ENCODE measurements at places on chromosomes 5 and 9. TPM values are rescaled to one million over a fixed set of nuclear protein-coding genes. Genes with fewer than 3 reads are reported as not detected.

DNA sequence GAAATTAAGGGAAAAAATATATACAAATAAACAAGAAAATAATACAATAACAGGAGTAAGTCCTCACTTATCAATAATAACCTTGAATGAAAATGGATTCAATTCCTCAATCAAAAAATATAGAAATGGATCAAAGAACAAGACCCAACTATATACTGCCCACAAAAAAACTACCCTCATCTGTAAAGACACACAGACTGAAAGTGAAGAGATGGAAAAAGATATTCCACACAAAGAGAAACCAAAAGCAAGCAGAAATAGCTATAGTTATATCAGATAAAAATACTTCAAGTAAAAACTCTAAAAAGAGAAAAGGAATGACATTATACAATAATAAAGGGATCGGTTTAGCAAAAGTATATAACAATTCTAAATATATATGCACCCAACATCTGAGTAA lies 66.5 kb downstream of the KIAA0825 start:
- H3K36me3 ChIP-seq, result no peaks in the 10 kb centered on the region
- H3K4me1 ChIP-seq, result no peaks in the 10 kb centered on the region
- H3K27me3 ChIP-seq, result no peaks in the 10 kb centered on the region
- no peak overlapping the region for H3K27ac ChIP-seq
- H3K4me3 ChIP-seq, result no peak overlapping the region

DNA sequence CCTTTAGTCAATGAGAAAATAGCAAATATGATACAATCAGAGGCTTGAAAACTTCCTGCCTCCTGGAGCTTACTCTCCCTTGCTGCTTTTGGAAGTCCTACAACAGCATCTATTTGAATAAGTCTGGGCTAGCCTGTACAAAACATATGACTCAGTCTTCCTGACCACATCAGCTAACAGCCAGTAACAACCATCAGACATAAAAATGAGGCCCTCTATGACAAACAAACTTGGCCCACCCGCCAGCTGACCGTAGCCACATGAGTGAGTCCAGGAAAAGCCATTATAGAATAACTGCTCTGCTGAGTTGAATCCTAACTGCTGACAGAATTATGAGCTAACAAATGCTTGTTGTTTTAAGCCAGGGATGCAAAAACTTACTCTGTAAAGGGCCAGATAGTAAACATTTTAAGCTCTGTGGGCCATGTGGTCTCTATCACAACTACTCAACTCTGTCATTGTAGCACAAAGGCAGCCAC lies 347.6 kb downstream of the PTPRD start:
- DNase-seq, result peak; percentile 20
- H3K4me3 ChIP-seq, result no peak overlapping the region
- no peaks in the 10 kb centered on the region for H3K27me3 ChIP-seq
- no peaks in the 10 kb centered on the region for H3K36me3 ChIP-seq
- H3K27ac ChIP-seq, result 0 out of 2 replicates have a peak overlapping the region, but pooled peaks have one; percentile 5

The SPINK7 gene
- total RNA-seq, result not detected

DNA sequence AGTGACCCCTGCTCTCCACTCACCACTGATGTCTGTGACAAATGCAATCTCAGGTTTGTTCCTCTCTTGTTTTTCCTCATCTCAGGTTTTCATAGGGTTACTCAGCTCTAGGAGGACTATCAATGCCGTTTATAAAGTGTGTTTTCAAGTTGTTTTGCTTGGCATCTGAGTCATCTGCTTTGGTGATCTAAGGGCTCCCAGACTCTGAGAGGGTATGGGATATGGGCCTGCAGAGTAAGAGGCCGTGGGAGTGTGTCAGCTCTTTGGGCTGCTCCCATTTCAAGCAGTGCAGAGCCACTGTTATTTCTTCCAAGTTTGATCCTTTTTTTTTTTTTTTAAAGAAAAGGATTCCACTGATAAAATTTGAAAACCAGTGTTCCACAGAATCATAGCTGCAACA lies 46.3 kb downstream of the NNT start:
- H3K27me3 ChIP-seq, result no peaks in the 10 kb centered on the region
- H3K27ac ChIP-seq, result no peak overlapping the region
- no peaks in the 10 kb centered on the region for H3K4me1 ChIP-seq
- 0 out of 2 replicates have a peak, but pooled peaks cover 2% of the 10 kb centered on the region for H3K36me3 ChIP-seq

- no peak for DNase-seq
- H3K4me3 ChIP-seq, result no peak overlapping the region
- no peaks in the 10 kb centered on the region for H3K27me3 ChIP-seq
- H3K36me3 ChIP-seq, result peaks cover 12% of the 10 kb centered on the region
- no peak overlapping the region for H3K27ac ChIP-seq
Measured at GRCh38 chr5:149609640-149610219, 28.4 kb downstream of the ARHGEF37 start.

DNA sequence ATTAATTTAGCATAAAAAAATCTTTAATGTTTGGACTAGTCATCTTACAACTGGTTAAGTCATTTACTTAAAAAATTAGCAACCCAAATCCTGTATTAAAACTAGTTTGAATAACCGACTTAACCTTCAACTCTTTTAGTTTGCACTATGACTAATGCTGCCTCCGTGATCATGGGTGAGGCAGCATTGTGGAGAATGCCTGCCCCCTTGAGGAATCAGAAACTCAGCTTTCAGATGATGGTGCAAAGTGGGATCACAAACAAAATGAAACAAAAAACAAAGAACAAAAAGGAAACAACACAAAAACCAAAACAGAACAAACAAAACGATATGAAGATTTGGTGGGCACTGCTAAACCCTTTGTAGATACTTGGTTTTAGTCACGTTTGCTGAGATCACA lies 127.0 kb upstream of the PALM2AKAP2 start:
- H3K36me3 ChIP-seq, result no peaks in the 10 kb centered on the region
- H3K27me3 ChIP-seq, result no peaks in the 10 kb centered on the region
- H3K4me1 ChIP-seq, result peaks cover 20% of the 10 kb centered on the region
- H3K4me3 ChIP-seq, result 0 out of 2 replicates have a peak overlapping the region, but pooled peaks have one; percentile 2
- H3K27ac ChIP-seq, result peak overlapping the region; percentile 63
- peak; percentile 76 for DNase-seq

DNA sequence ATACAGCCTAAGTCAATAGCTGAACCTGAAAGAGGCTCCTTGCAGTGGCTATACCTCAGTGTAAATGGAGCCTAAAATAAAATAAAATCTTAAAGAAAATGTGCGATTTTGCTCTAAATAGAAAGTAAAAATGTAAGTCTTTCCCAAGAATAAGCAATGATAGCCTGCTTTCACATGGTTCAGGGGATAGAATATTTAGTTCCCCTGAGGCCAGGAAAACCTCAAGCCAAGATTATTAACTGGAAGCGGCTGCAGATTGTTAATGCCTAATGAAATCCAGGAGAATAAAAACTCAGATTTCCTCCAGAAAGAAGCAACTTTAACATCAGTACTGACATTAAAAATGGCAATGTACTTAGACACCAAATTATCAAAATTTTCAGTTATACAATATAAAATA lies 463.7 kb downstream of the CYLC2 start:
- no peaks in the 10 kb centered on the region for H3K4me1 ChIP-seq
- DNase-seq, result no peak
- H3K27me3 ChIP-seq, result no peaks in the 10 kb centered on the region
- no peaks in the 10 kb centered on the region for H3K36me3 ChIP-seq
- no peak overlapping the region for H3K4me3 ChIP-seq
- H3K27ac ChIP-seq, result no peak overlapping the region

DNA sequence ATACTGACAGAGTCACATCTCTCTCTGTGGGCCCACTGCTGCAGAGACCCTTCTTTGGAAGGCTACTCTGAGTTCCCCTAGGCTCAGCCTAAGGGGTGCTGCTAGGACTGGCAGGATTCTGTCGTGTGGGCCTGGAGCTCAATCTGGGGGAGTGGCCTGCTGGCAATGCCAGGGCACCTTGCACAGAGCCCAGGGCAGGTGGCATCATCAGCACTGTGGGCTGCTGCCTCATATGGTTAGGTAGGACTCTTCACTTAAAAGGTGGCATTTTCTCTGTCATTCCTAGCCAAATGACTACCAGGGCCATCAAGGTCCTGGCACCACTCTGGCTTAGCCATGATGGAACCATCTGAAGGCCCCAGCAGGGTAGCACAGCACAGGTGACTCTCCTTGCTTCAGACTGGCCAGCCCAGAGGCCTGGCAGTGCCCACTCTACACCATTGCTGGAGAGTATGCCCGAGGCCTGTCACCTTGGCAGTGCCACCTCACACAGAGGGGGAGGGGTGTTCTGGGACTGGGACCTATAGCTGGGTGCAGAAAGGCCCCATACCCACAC lies 21.9 kb downstream of the PITX1 start:
- no peak for DNase-seq
- H3K27ac ChIP-seq, result no peak overlapping the region
- no peaks in the 10 kb centered on the region for H3K36me3 ChIP-seq
- no peaks in the 10 kb centered on the region for H3K4me1 ChIP-seq

DNA sequence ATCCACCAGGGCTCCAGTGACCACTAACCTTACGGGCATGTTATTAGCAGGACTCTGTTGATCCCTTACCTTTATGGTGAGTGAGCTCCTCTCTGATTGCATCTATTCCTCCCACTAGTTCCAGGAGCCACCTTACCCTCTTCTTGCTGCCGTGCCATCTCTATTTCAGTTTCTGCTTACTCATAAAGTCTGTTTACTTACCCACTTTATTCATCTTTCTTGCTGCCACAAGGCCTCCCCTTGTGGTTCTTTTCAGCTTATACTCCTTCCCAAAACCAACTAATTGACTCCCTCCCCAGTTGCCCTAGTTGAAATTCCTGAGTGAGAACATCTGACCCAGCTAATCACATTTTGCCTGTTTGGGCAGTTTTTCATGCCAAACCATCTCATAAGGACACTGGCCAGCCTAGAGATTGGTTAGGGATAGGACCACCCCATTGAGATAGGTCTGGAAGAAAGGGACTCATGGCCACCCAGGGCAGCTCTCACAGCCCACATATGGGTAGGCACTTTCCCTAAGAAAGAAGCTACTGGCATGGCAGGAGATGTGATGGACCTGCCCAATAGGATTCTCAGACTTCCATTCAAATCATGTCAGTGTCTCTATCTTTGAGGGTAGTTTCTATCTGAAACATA lies 412.7 kb downstream of the EFNA5 start:
- no peaks in the 10 kb centered on the region for H3K36me3 ChIP-seq
- peak overlapping the region; percentile 30 for H3K4me3 ChIP-seq
- peak overlapping the region; percentile 91 for H3K27ac ChIP-seq
- no peaks in the 10 kb centered on the region for H3K27me3 ChIP-seq
- peaks cover 15% of the 10 kb centered on the region for H3K4me1 ChIP-seq
- peak; percentile 83 for DNase-seq

- H3K4me3 ChIP-seq, result peak overlapping the region; percentile 87
- no peaks in the 10 kb centered on the region for H3K4me1 ChIP-seq
- H3K36me3 ChIP-seq, result no peaks in the 10 kb centered on the region
- no peak overlapping the region for H3K27ac ChIP-seq
Measured at GRCh38 chr5:147453875-147454814, 55.7 kb downstream of the DPYSL3 start.

The TEX48 gene
- not detected for total RNA-seq

DNA sequence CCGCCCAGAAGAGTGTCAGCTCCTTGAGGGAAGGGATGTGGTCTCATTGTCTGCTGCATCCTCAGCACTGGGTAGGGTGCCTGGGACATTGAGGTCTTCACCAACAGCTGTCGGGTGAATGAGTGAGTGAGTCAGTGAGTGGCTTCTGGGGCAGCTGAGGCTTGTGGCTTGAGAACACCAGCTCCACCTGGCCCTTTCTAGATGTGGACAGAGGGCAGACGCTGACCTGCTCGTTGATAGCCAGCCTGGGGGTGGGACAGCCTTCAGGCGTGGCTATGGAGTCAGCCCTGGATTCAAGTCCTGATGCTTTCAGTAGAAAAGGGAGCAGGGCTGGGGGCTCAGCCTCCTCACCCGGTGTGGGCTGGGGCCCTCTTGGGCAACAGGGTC lies 215.1 kb downstream of the C9orf50 start:
- peaks cover 13% of the 10 kb centered on the region for H3K4me1 ChIP-seq
- no peak for DNase-seq
- no peak overlapping the region for H3K4me3 ChIP-seq

DNA sequence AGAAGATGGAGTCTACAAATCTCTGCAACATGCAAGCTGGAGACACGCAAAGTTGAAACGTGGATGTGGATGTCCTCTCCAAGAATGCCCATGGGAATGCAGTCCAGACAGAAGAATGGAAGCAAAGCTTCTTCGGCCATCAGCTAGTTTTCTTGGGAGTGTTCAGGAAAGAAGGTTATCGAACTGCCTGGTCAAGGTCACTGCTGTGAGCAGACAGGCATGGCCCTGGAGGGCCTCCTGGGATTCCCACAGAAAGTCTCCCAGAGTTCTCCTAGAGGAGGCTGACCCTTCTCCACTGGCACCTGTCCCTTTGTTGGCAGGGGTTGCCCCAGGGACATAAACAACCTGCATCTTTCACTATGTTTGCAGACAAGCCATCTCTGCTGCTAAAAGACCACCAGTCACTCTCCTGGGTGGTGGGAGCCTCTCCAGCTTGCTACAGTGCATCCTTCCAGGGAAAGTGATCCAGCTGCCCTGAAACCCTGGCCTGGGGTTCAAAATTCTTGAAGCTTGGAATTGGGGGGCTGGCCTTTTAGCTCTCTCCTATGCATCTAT lies 265.8 kb downstream of the SYK start:
- H3K27ac ChIP-seq, result no peak overlapping the region
- H3K36me3 ChIP-seq, result no peaks in the 10 kb centered on the region
- no peak for DNase-seq
- no peak overlapping the region for H3K4me3 ChIP-seq
- no peaks in the 10 kb centered on the region for H3K27me3 ChIP-seq
- H3K4me1 ChIP-seq, result peaks cover 17% of the 10 kb centered on the region

DNA sequence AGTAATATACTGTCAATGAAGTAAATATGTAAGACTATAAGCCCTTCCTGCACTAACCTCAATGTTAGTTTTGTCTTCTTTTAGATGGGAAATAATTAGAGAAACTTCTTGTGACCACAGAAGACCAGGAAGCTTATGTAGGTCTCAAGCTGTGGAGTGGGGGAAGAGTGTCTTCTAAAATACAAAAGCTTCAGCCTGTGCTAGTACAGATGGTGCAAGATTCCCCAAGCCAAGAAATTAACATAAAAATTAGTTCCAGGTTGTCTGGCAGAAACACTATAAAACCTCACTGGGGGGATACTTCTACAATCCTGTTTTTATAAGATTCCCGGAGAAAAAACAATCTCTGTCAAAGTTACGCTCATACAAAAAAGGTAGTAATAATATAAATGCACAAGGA lies 103.6 kb downstream of the FNBP1 start:
- peaks cover 10% of the 10 kb centered on the region for H3K36me3 ChIP-seq
- no peak overlapping the region for H3K27ac ChIP-seq
- H3K27me3 ChIP-seq, result no peaks in the 10 kb centered on the region
- H3K4me1 ChIP-seq, result no peaks in the 10 kb centered on the region

The ADAMTS12 gene
- total RNA-seq, result 0.18 TPM

DNA sequence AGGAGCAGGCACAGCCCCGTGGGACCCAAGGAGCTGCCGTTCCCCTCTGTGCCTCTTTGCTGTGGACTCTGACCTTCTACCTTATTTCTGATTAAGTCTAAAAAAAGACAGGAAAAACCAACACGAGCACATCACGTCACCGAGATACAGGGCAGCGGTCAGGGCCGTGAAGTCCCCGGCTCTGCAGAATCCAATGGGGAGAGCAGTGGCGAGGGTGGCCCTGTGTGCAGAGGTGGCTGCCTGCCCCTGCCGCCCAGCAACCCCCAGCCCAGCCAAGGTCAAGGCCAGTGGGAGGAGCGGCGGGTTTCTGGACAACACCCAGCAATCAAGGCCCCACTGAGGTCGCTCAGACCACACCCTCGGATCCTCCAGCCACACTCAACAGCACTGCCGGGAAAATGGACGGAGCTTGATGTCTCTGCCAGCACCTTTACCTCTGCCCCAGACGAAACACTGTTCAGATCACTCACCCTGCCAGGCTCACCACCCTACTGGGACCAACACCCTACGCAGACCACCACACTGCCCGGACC lies 32.7 kb upstream of the SLC9A3 start:
- no peaks in the 10 kb centered on the region for H3K36me3 ChIP-seq
- no peak for DNase-seq
